ENCODE measurements at places on chromosomes 1 and 21.

DNA sequence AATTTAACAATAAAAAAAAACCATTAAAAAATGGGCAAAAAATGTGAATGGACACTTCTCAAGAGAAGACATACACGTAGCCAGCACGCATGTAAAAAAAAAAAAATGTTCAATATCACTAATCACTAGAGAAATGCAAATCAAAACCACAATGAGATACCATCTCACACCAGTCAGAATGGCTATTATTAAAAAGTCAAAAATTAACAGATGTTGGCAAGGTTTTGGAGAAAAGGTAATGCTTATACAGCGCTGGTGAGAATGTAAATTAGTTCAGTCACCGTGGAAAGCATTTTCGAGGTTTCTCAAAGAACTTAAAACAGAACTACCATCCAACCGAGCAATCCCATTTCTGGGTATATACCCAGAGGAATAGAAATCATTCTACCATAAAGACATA lies 1091.5 kb upstream of the B3GALT2 start:
- DNase-seq = no peak

DNA sequence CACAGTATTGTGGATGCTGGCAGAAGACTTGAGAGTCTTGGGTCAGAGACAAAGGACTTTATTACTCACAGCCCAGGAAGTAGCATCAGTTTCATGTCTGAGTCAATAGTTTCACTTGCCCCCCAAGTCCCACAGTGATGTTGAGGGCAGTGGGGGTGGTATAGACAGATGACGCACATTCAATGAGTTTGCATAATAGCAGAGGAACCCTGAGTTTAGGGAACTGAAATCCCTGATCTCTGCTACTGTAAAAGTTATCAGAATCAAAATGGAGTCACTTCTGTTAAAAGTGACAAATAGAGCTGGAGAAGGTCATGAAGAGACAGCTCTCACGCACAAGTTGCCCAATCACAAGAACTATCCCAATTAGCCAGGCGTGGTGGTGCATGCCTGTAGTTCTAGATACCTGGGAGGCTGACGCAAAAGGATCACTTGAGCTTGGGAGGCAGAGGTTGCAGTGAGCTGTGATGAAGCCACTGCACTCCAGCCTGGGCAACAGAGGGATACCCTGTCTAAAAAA lies 11.5 kb upstream of the HCRTR1 start:
- DNase-seq = no peak

DNA sequence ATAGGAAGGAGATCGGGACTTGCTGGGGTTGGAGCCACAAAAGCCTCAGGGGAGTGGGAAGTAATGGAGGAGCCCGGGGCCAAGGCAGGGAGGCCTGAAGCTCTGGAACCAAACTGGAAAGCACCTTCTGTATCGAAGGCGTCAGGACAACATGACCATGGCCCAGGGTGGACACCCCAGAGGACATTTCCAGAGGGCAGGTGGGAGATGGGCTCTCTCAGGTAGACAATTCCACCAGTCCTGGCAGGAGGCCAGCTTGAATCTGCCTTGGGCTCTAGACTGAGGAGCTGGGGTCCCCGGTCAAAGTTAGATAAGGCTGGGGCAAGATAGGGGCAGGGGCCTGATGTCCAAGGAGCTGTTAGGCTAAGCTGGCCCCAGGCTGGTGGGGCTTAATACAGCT lies 104.9 kb upstream of the EDN2 start:
- no peak for DNase-seq

- no peak for DNase-seq
These were observed 34.1 kb downstream of the EPHA8 start for GRCh38 chr1:22597301-22597965.

- no peak for DNase-seq
These were observed 36.0 kb downstream of the CENPF start for GRCh38 chr1:214638997-214639396.

GRCh38 chr21:19122356-19122755 lies 718.8 kb upstream of the TMPRSS15 start:
- DNase-seq = no peak

- DNase-seq = no peak
These were observed 89.1 kb downstream of the MAN1C1 start for GRCh38 chr1:25705699-25706098.

DNA sequence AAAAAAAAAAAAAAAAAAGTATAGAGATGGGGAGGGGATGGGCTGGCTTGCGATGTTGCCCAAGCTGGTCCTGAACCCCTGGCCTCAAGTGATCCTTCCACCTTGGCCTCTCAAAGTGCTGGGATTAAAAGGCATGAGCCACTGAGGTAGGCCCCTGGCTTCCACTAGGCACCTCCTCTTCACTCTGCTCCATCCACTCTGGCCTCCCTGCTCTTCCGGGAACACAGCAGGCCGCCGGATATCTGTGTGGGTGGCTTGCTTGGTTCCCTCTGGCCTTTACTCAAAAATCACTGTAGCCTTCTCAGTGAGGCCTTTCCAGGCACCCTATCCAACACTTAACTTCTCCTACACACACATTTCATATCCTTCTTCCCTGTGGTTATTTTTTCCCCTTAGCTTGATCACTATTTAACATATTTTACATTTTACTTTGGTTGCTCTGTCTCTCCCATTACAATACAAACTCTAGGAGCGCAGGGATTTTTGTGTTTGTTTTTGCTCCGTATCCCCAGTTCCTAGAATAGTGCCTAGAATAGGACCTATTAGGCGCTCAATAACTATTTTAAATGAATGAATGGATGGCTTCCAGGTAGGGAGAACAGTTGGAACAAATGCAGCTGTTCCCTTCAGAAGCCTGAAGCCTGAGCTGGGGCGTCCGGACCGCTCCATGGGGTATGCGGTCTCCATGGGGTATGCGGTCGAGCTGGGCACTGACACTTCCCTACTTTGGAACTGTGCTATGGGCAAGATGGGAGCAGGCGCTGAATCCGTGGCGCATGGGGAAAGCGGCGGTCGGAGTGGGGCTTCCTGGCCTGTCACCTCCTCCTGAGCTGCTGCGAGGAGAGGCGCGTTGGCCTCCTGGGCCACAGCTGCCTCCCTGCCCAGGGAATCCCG lies 46.7 kb downstream of the H3-3A start:
- no peak for DNase-seq

- DNase-seq = peak; percentile 58
These were observed 38.5 kb upstream of the EGLN1 start for GRCh38 chr1:231460614-231461013.

- DNase-seq = no peak
These were observed 119.8 kb upstream of the PTGFR start for GRCh38 chr1:78370779-78371482.

DNA sequence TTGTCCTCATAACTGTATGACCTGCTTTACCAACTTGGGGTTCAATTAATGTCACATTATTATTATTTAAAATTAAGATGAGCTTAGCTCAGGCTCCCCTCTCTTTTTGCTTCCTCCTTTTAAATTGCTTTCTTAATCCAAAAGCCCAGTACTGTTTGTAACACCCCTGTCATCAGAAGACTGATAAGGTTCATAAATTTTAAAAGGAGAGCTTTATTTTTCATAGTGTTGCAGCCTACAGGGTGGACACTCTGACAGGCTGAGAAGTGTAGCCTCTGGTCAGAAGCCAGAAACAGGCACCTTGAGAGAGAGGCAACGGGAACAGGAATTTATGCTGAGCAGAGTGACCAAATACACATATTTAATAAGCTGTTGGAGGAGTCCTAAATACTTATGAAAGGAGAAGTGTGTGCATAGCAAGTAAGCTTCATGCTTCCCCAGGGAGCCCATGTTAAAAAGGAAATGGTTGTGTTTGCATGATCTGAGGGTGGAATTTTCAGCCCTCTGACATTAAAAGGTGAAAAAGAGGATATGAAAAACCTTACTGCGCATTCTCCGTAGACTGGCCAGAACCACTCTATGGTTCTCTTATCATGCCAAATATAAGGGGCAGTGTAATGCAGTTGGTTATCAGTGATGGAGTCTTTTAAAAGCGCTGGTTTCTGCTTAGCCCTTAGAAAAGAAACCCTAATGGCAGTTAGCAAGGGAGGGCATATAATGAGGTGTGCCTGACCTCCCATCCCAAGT lies 30.5 kb upstream of the FGGY start:
- no peak for DNase-seq

DNA sequence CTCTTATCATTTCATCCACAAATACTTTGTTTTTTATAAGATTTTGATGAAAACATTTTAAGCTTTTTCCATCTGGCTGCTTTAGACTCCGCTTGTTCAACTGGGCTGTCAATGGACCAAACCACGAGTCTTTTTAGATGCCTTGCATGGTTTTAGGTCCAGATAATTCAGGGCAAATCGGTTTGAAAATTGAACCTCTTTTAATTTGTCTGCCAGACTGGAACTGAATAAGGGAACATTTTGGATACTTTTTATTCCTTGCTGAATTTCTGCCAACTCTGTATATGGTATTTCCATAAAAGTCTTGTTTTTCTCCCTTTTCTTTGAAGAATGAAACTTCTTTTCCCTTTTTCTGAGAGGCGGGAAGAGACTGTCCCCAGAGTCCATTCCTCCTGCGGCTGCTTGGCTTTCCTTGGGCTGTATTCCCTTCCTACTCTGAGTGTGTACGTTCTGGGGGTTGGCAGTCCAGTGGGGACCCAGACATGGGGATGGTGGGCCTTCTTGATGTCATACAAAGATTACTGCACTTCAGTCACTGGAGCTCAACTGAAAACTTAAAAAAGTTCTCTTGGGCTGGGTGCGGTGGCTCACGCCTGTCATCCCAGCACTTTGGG lies 46.5 kb upstream of the CNN3 start:
- DNase-seq = no peak

- DNase-seq = no peak
These were observed 51.7 kb downstream of the SH3GLB1 start for GRCh38 chr1:86756062-86756406.

GRCh38 chr1:90434460-90434859 lies 282.6 kb downstream of the BARHL2 start:
- no peak for DNase-seq

DNA sequence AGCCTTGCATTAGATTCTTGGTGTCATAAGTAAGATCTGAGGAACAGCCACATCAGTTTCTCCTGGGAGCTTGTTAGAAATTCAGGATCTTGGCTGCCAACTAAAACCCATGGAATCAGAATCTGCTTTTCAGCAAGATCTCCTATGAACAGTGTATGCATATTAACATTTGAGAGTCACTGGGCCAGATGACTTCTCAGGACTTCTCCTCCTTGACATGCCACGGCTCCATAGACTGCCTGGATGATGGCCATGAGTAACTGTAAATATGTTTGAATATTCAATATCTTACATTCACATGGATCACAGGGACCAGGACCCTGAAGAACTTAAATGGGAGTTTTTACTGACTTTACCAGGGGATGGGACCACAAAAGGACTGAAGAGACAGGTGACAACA lies 148.0 kb downstream of the HHAT start:
- no peak for DNase-seq

DNA sequence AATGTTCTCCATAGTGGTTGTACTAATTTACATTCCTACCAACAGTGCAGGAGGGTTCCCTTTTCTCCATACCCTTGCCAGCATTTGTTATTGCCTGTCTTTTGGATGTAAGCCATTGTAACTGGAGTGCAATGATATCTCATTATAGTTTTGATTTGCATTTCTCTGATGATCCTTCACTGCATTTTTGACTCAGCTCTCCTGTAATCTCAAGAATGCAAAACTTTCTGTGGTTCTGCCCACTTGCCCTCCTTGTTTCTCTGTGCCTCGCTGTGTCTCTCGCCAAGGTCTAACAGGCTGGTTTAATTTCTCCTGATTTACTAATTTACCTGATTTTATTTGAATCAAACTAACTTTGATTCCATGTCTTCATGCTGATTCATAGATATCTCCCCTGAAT lies 407.9 kb downstream of the ZP4 start:
- DNase-seq = no peak

- no peak for DNase-seq
These were observed 33.1 kb downstream of the PTPRU start for GRCh38 chr1:29269382-29269781.

DNA sequence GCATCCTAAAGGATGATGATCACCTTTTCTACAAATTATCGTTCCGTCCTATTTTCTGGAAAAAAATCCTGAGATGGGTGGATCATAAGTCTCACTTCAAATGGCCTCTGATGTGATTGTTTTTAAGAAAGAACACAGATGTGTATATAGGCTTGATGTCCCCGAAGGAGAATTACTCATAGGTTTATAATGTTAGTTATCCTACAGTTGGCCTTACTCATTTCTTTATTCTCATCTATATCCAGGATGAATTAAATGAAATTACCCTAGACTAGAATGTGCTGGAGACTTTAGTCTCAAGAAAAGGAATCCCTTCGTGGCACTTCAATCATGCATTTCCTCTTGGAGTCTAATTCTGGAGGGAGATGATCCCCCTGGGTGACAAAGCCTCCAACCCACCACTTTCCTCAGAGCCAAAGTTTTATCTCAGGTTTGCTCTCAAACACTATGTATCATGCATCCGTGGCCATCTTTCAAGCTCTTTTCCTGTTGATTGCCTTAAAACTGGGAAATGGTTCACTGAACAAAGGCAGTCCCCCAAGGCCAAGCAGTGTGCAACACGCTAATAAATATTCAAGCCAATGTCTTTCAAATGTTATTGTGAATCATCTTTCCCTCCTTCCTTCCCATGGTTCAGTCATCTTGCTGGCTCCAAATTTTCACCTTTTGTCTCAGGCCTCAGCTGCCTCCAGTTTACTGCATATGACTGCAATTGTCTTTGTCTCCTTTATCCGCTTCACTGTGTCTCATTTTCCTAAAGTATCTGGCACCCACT lies 32.5 kb upstream of the SMYD2 start:
- no peak for DNase-seq

- peak; percentile 2 for DNase-seq
These were observed 569.1 kb downstream of the NPHP4 start for GRCh38 chr1:5423109-5423508.

DNA sequence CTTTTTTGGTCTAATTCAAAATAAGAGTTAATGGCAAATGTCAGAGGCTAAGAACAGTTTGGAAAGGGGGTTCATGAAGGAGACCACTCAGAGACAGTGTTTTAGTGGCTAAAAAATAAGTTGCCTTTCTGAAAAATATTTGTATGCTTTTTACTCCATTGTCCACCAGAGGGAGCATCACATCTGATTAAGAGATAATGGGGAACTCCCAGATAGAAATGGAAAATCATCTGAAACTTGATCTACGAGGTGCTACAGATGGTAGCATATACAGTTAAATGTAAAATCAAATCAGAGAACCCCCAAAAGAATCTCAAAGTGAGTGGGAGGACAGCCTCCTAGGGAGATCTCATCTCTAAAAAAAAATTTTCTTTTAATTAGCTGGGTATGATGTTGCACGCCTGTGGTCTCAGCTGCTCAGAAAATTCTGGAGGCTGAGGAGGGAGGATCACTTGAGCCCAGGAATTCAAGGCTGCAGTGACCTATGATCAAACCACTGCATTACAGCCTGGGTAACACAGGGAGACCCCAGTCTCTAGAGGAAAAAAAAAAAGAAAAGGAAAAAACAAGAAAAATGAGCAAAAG lies 9.7 kb downstream of the SMYD3 start:
- DNase-seq = no peak

GRCh38 chr1:57949168-57949567 lies 525.3 kb upstream of the DAB1 start:
- DNase-seq = no peak

GRCh38 chr1:230568676-230569075 lies 73.6 kb upstream of the COG2 start:
- DNase-seq = no peak

GRCh38 chr1:24949331-24949881 lies 19.3 kb upstream of the RUNX3 start:
- DNase-seq = no peak

Data from activated CD4-positive, alpha-beta T cell treated with anti-CD3 and anti-CD28 coated beads for 24 hours (primary cell).